ENCODE measurements at places on chromosomes 4 and X.

DNA sequence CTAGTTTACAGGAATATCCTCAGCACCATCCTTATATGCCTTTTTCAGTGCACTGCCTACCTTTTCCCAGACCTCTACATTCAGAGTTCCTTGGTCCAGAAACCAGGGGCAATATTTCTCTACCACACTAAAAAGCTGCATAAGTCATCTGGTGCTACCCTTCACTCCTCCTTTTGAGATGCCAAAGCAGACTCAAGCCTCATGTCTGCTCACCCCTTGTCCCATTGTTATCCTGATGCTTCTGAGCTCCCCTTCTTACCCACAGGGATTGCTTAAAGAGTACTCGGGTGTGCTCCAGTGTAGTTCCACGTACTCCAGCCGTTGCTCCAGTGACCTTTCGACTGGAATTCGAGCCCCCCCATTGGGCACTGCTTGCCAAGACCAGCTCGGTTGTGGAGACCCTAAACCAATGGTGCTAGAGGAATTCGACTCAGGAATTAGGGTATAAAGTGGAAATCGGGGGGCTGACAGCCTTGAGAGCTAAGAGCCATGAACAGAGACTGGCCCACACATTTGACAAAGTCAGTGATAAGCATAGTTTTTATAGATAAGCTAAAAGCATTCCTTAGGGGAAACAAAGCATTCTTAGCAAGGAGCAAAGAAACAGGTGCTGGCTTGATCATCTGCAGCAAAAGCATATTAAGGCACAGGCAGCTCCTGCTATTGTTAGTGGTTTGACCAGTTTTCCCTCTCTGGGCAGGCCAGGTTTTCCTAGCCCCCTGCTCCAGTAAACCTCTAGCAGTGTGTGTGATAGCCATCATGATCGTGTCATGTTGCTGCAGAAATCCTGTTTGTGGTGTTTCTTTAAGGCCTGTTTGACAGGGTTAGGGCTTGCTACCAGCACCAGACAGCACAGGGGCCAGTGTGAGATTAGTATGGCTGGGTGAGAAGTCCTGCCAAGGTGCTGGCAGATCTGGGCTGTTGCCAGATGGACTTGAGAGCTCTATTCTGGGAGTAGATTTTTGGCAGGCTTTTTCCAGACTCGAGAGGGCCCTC lies 57.5 kb upstream of the WDR1 start:
- DNase-seq, result no peak

GRCh38 chrX:34404386-34405070 lies 252.6 kb downstream of the TMEM47 start:
- no peak for DNase-seq

DNA sequence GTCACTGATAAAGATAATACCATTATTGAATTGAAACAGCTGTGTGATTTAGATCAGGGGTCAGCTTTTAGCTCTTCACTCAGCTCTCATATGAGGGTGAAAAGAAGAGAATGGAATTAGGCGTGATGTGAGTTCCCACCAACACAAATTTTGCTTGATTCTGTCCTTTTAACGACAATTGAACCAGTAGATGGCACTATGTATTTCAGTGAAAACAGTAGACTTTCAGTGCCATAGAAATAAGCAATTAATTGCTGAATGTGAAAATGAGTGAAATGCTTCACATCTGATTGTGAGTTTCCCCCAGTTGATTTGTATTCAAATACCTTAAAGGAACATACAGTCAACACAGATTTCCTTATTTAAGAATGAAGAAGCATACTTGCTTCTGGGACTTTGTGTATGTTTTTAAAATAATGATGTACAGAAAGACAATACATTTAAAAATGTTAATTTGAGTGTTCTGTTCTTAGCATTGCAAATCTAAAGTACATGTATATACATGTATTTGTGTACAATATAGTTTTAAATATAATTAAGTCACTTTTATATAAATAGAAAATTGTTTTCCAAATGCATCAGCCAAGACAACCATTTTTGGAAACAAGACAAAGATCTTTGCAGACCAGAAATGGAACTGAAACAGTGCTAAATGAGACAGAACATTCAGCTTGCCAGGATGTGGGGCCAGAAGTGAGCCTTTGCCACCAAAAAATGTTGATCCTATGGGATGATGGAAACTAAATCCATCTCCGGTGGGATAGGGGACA lies 178.8 kb downstream of the SNCA start:
- peak; percentile 3 for DNase-seq

GRCh38 chrX:154829134-154829533 lies 5.3 kb downstream of the SMIM9 start:
- no peak for DNase-seq
